ENCODE measurements at places on chromosomes 4 and X.

DNA sequence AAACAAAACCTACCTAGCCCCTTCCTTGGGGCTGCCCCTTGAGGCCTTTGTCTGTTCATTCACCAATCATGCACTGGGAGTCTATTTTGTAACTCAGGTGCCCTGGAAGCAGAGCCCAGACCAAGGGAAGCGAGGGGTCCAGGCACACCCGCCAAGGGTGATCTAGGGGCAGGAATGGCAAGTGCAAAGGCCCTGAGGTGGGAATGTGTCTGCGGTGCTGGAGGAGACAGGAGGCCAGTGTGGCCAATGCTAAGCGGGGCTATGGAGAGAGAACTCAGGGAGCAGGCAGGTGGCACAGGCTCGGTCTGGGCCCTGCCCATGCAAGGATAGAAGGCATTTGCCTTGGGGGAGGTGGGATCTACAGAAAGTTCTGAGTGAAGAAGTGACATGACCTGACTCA, 3.5 kb upstream of the SH3BP2 start:
- no peak for DNase-seq

DNA sequence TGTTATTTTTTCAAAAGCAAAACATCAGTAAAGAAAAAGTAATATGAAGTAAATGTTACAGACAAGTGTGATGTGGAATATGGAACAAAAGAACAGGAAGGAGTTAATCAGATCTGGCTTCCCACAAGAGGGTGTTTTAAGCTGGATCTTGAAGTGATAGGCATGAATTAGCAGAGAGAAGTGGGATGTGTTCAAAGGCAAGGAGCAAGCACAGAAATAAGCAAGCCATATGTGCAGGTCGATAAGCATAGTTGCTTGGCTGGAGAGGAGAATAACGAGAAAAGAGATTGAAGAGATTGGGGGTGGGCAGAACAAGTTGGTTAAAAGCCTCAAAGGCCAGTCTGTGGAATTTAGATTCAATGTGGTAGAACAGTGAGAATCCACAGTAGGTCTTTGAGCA, 60.9 kb upstream of the PRPS1 start:
- no peak for DNase-seq

DNA sequence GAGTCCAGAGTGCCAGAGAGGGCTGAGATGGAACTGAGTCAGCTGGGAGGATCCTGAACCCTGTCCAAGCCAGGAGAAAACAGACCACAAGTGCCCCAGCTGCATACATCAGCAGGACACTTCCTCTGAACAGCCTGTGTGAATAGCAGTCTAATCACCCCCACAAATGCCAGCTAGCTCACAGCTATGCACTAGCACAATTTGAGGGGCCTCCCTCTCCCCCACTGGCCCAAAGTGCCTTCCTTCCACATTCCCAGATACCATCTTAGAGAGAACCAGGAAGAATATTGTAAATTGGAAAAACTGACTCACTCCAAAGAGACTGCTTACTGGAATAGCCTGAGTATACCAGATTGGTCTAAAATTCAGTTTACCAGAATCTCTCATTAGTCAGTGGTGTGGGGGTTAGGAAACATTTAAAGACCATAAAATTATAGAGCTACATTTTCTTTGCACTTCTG, 292.6 kb upstream of the KLF3 start:
- no peak for DNase-seq

DNA sequence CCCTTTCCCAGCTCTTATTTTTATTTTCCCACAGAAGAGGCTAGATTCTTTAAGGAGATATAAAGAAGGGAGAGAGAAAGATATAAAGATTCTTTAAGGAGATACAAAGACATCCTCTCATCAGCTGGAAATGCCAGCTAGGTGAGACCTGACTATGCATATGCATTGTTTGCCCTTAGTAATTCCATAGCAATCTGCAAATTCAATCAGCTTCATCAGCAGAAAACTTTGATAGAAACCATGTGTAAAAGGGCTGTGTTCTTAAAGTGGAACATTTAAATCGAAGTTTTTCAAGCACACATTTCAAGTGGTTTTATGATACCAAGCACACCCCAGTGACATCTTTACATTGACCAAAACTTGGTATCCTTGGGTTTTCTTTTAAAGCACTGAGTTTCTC, 24.1 kb downstream of the FHL1 start:
- no peak for DNase-seq

DNA sequence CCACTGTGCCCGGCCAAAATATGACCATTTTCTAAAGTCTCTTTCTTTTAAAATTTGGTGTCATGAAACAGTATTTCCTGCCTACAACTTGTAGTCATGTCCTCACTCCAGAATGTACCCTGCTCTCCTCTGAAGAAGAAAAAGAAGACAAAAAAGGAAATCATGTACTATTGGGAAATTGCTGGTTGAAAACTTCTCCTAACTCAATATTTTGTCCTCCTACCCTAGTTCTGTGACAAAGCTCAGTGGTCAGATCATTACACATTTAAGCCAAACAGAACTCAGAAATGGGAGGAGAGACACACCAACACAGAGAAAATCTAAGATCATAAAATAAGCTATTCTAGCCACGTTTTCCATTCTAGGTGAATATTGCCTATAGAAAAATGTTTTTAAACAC, 127.7 kb downstream of the IRF2 start:
- DNase-seq, result no peak

Data from stimulated activated CD8-positive, alpha-beta memory T cell treated with anti-CD3 and anti-CD28 coated beads, Interleukin-15, amount 100 ng/mL, for 24 hours (primary cell).